Fibroblast of skin of left quadriceps (primary cell): ENCODE measurements at places on chromosomes 11 and 22.

DNA sequence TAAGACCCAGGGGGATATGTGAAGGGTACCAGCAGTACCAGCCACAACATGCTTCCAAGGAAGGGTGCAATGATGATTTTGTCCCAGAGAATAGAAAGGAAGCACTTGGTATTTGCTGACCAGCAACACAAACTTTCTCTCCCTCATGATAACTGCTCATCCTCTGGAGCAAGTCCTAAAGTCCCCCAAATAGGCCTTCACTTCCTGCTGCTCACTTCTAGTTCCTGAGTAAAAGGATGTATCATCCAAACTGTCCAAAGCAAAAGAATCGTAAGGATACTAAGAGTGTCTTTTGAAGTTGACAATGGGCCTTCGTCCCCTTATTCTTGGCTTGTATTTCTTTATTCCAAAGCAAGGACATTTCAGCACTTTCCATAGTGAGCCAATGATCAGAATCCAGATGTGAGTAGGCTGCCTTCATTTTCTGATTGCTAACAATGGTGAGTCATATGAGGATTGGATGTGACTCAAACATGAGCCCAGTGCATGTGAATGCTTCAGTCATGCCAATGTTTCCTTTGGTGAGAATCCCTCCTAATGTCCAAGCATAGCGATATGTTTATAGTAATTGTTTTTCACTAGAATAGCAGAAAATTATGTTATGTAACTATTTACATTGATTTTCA is 243.4 kb upstream of the POU2AF2 start:
- peak; percentile 79 for DNase-seq

GRCh38 chr11:112564228-112564955 is 303.7 kb upstream of the PLET1 start:
- no peak for DNase-seq

- no peak for DNase-seq
Measured at GRCh38 chr22:30649430-30650007, 13.9 kb downstream of the SLC35E4 start.

- no peak for DNase-seq
Measured at GRCh38 chr11:31030138-31030792, 339.3 kb downstream of the DCDC1 start.

DNA sequence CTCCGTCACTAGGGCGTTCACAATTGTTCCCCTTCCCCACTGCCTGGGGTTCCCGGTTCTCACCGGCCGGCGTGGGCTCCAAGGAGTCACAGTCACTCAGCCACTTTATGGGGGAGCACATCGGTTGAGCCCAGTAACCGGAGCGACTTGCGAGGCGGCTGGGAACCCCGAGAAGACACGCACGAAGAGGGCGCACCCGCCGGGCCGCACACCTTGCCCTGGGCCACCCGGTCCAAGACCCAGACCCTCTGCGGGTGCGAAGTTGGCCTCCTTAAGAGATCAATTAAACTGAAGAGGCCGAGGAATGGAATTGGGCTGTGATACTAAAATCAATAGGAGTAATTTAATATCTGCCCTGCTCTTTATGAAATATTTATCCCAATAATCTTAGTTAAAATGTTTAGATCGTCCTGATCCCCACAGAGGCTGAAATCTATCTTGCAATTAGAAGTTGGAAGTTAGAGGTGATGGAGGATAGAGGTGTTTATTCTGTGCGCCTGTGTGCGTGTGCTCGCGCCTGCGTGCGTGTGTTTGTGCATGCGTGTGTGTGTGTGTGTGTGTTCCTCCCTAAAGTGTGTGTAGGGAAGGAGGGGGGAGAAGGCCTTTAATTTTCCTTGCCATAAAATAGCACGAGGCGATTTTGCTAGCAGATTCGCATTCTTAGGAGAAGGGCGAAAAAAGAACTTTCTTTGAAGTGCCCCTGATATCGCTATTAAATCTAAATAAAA is 954 bp upstream of the MN1 start:
- no peak for DNase-seq
